ENCODE measurements at places on chromosomes 5 and 9.

DNA sequence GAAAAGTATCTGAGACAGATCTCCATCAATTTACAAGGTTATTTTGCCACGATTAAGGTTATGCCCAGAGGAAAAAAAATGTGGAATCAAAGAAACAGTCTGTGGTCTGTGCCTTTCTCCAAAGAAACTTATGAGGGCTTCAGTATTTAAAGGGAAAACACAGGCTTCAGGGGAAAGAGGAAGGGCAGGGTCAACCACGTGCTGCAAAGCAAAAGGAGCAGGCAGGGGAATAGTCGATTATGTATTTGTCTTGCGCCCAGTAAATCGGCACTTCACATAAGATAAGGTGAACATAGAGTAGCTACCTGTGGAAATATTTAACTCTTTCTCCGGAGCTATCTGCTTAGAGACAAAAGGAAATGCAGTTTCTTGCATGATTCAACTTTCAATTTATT, 343.7 kb downstream of the RAB3C start:
- DNase-seq: no peak

- no peak for DNase-seq
These were observed 337.6 kb upstream of the IRX1 start for GRCh38 chr5:3258050-3258449.

- no peak for DNase-seq
These were observed 1668.2 kb downstream of the MAT2B start for GRCh38 chr5:165173651-165174050.

GRCh38 chr9:134867917-134868750, 12.5 kb upstream of the FCN2 start:
- no peak for DNase-seq

GRCh38 chr5:112870966-112871365, 9.9 kb downstream of the SRP19 start:
- no peak for DNase-seq

DNA sequence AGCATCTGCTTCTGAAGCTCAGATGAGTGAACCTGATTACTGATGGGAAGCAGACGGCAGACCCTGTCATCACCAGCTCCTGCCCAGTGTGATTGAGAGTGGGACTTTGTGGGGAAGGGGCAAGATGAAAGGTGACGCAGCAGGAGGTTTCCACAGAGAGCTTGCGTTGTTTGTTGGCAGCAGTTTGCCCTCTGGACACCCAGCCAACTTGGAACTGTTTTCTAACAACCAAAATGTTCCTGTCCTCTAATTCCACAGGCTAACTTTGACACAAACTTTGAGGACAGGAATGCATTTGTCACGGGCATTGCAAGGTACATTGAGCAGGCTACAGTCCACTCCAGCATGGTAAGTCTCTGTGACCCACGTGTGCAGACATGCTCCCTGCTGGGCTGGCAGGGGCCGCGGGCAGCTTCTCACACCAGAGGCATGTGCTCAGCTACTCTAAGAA, 20.9 kb downstream of the CYFIP2 start:
- DNase-seq: no peak

DNA sequence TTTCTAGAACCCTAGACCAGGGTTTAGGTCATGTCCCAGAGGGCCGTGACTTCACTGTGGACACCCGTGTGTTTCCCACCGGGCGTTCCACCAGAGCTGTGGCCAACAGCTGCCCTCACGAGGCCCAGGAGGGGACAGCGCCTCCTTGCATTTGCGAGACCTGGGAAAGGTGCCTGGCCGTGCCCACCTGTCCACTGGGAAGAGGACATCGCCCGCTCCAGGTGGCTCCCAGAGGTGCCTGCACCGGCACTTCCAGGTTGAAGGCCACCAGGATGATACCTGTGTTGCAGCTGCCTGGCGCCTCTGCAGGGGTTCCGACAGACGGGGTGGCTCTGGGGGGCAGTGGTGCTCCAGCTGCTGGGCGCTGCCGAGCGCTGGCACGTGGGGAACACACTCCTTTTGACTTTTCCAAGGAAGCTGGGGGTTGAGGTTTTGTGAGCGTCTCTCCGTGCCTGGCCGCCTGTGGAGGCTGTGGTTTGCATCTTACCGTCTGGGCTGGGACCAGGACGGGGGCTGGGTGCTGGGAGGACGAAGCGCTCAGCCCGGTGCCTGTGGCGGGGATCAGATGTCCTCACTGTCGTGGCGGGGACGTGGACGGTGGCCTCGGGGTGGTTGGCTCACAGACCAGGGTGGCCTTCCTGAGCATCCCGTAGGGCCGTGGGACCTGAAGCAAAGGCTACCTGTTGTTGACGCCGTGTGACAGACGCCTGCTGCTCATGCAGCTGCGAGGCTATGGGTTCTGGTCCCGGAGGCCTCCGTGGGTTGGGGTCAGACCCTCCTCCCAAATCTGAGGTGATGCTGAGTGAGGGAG, 19.2 kb downstream of the NKD2 start:
- DNase-seq: no peak

DNA sequence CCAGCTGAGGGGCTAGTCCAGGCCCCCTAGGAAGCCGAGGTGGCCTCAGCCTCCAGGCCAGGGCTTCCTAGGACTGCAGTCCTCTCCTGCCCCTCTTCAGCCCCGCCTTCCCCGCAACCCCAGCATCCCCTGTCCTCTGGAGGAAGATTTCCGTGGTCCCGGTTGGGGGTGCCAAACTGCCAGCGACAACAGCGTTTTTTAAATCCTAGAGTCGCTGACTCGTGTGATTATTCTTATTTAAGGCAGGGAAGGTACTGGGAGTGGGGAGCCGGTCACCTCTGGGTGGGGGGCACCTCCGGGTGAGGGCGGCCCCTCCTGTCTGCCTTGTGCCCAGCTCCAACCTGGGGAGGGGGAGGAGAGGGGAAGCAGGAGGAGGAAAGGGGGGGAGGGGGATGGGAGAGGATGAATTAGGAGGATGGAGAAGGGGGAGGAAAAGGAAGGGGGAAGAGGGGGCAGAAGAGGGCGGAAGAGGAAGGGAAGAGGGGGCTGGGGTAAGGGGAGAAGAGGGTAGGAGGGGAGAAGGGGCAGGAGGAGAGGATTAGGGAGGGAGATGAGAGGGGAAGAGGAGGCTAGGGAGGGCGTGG, 173.1 kb upstream of the IER5L start:
- DNase-seq: no peak

- no peak for DNase-seq
These were observed 381.2 kb downstream of the KIF4B start for GRCh38 chr5:155394727-155395126.

GRCh38 chr9:133144142-133144903, 19.4 kb downstream of the GBGT1 start:
- peak; percentile 78 for DNase-seq

- DNase-seq: no peak
These were observed 1.6 kb downstream of the ECM2 start for GRCh38 chr9:92534204-92534603.

DNA sequence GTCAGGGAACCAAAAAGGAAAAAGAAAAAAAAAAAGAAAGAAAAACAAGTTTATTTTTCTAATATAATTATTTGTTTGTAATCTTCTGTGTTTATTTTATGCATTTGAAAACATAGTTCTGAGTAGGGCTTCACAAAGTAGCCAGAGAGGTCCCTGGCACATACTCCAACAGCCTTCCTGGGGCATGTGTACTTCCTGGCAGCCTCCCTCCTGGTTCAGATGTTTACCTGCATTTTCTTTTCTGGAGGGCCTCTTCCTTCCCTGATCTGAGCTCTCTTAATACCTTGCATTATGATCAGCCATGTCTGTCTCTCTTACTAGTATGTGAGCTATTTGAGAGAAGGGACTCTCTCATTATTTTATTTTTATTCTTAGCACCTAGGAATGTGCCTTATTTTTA, 361.8 kb downstream of the KDM4C start:
- no peak for DNase-seq

- no peak for DNase-seq
These were observed 13.2 kb downstream of the SEMA4D start for GRCh38 chr9:89484475-89485404.

DNA sequence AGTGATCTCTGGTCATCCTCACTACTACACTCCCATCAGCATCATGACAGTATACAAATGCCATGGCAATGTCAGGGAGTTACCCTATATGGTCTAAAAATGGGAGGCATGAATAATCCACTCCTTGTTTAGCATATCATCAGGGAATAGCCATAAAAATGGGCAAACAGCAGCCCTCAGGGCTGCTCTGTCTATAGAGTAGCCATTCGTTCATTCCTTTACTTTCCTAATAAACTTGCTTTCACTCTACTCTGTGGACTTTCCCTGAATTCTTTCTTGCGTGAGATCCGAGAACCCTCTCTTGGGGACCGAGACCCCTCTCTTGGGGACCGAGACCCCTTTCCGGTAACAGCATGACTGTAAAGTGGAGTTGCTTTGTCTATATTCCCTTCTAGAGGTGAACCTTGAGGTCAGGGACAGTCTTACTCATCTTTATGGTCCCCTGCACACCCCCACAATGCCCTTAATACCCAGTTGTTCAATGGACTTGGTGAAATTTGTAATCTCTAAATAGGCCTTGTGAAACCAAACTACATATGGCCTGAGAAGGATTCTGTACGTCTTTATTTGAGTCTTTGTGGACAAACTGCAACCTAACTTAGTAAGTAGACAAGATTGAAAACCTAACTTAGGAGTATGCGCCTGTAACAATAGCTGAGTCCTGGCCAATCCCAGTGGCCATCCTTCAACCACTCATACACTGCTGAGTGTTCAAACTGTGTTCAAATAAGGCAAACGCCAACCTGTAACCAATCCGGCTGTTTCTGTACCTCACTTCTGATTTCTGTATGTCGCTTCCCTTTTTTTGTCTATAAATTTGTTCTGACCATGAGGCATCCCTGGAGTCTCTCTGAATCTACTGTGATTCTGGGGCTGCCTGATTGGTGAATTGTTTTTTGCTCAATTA, 32.3 kb upstream of the UBTD2 start:
- DNase-seq: no peak

DNA sequence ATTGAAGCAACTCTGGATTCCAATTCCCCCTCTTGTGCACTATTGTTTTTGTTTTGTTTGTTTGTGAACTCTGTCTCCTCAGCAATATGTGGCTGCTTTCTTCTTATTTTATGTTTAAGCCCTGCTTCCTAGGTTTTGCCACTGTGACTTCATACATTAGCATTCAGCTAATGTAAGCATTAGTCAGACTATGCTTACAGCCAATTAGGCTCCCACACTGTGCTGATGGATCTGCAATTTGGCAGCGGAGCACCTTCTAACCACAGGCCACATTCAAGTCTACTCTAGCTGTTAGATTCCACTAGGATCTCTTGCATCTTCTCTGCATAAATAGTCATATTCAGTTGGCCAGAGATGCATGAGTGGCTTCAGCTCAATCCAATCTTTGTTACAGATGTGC, 9.6 kb upstream of the BICD2 start:
- peak; percentile 62 for DNase-seq

DNA sequence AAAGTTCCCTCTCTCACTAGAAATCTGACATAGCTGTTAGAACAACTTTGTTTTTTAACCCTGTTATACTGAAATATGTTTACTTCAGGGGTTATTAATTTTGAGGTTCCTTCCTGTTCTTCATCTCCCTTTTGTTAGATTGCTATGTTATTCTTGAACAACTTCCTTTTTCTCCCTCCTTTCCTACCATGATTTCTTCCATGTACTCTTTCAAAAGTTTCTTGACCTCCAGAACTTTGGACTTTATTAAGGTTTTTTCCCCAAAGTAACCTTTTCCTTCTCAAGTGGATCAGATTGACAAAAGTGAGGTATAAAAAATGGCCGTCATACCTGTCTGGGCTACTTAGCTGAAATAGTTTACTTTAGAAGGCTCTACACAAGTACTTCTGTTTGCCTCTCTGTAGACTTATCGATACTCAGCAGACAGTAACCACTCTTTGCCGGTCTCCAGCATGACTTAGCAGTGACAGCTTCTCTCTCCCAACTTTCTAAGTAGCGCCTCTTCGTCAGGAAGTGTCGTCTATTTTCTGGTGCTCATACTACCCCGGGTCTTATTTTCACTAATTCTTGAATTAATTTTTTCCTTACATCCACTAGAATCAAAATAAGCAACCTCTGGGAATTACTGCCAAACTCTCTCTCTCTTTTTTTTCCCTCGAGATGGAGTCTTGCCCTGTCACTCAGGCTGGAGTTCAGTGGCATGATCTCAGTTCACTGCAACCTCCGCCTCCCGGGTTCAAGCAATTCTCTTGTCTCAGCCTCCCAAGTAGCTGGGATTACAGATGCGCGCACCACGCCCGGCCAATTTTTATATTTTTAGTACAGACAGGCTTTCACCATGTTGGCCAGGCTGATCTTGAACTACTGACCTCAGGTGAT, 19.7 kb downstream of the NFIL3 start:
- no peak for DNase-seq

GRCh38 chr9:135902655-135903357, 4.5 kb downstream of the CAMSAP1 start:
- DNase-seq: no peak

DNA sequence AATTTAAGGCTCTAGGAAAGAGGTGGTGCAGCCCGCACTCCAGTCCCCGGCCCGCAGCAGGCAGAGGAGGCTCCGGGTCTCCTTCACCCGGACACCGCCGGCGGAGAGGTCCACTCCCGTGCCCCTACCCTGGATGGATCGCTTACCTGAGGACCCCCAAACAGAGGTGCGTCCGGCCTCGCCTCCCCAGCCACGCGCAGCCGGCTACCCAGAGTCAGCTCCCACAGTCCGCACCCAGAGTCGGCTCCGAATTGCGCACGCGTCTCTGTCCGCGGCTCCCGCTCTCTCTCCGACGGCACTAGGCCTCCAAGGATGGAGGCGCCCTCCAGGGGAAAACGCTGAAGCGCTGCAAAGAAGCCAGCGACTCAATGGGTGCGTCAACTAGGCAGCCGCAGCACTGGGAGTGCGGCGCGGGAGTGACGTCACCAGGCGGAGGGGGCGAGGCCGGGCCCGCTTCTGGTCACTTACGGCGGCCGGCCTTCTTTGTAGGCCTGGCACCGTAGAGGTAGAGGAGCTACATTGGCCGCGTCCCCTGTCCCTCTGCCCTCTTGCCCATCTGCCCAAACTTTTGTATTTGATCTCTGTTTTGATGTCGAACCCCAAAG, at the start of gene ELP1:
TSS of gene ELP1 (minus strand) at position 407 of the 605 bp plus-strand sequence. CDS start 2,978 bp downstream, outside the sequence.
- peak; percentile 91 for DNase-seq

GRCh38 chr9:125258832-125259534, 2.6 kb upstream of the GAPVD1 start:
- no peak for DNase-seq

DNA sequence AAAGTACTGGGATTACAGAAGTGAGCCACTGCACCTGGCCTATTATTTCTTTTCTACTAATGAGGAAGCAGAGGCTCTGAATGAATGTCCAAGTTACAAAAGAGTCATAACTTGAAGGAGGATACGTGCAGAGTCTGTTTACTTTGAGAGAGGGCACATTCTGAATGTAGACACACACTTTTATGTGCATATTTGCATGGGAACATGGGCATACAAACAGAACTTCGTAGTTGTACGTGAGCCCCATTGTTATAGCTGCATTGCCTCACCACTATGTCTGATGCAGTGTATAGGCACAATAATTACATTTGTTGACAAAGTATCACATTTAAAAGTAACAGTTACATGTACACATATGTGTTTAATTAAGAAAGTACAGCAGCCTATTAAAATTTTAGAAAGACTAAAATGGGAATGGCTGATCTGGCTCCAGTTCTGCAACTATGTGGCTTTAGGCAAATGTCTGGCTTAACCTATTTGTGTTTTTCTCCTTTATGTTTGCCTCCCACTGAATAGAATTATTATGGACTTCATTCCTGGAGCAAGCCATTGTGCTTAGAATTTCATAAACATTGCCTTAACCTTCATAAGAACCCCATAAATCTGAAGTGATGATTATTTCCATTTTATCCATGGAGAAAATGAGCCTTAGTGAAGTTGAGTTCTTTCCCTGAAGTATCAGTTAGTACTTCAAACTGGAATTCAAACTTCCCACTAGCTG, 3.0 kb upstream of the DPYSL3 start:
- no peak for DNase-seq

GRCh38 chr5:42467981-42468524, 44.8 kb downstream of the GHR start:
- DNase-seq: no peak
